ENCODE measurements at places on chromosomes 12 and 14. TPM values are rescaled to one million over a fixed set of nuclear protein-coding genes. Genes with fewer than 3 reads are reported as not detected.

GRCh38 chr12:19458733-19459132 is 19.4 kb downstream of the AEBP2 start:
- DNase-seq: no peak

SLCO1B1 gene
- not detected for total RNA-seq

GRCh38 chr14:69133206-69134125 is 19.5 kb downstream of the DCAF5 start:
- no peak for DNase-seq

- DNase-seq: no peak
Measured at GRCh38 chr14:37695866-37696265, 100.4 kb downstream of the TTC6 start.

PRIMA1 gene
- total RNA-seq: not detected

FOXM1 gene
- 16.5 TPM for total RNA-seq

TPH2 gene
- 0.14 TPM for total RNA-seq

DNA sequence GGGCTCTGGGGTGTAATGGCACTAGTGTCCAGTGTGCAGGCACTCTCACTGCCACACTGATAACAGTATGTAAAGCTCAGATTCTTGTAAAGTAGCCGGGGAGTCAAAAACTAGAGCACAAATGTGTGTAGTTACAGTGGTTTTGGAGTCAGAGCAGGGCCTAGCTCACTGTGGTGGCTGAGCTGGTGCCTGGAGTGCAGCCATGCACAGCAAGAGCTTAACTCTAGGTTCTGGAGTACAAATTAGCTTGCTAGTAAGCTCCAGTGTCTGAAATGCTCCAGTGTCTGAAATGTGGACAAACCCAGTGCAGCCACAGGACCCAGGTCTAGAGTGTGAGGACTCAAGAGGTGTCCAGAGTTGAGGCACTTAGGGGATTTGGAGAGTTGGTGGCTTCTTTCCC is 149.2 kb downstream of the MSRB3 start:
- no peak for DNase-seq

PZP gene
- total RNA-seq: 0.40 TPM

- no peak for DNase-seq
Measured at GRCh38 chr14:59249029-59249428, 60.6 kb downstream of the DAAM1 start.

DNA sequence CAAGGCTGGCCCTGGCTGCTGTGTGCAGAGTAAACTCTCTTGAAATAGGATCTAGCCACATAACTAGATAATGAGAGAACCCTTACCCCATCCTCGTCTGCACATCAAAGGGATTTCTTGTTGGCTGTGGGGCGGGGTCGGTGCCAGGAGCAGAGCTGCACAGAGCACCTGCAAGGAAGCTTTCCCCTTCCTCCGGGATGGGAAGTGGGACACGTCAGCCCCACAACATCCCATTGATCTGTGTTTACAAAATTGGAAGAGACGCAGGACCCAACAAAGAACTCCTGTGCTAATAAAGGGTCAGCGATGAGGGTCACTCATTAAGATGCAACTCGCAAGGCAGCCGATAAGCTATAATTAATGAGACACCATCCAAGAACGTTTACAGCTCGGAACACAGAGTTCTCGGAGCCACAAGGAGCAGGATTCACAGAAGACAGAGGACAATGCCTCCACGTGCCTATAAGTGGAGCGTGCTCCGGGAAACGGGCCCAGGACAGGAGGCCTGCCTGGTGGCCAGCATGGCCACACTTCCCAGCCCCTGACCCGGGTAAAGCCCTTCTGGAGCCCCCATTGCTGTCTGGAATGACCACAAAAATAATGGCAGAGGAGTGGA is 171.5 kb downstream of the SLC15A4 start:
- DNase-seq: no peak

DNA sequence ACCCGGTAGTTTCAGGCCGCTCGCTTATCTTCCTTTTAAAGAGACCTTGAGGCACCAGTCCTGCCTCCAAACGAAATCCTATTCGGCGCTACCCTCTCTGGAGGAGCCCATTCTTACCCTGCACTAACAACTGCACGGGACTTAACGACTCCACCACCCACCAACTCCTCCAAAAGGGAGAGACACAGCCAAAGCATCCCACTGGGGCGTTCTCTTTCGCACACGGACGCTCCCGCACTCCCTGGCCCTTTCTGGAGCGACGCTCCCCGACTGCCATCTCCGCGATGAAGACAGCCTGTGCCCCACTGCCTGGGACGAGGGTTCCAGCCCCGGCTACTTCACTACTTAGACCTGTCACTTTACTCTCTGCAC is 650 bp downstream of the GALC start:
- no peak for DNase-seq

DNA sequence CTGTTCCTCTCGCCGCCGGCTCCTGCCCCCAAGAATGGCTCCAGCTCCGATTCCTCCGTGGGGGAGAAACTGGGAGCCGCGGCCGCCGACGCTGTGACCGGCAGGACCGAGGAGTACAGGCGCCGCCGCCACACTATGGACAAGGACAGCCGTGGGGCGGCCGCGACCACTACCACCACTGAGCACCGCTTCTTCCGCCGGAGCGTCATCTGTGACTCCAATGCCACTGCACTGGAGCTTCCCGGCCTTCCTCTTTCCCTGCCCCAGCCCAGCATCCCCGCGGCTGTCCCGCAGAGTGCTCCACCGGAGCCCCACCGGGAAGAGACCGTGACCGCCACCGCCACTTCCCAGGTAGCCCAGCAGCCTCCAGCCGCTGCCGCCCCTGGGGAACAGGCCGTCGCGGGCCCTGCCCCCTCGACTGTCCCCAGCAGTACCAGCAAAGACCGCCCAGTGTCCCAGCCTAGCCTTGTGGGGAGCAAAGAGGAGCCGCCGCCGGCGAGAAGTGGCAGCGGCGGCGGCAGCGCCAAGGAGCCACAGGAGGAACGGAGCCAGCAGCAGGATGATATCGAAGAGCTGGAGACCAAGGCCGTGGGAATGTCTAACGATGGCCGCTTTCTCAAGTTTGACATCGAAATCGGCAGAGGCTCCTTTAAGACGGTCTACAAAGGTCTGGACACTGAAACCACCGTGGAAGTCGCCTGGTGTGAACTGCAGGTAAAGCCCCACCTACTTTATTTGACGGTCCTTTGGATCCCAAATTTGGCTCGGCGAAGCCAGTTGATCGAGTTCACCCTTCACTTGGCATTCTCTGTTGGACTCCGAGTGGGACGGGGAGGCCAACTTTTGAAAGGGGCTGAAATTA is 1.5 kb downstream of the WNK1 start:
- no peak for DNase-seq

GRCh38 chr14:90577661-90578282 is 180.9 kb downstream of the CALM1 start:
- DNase-seq: no peak

All from pulmonary artery endothelial cell (primary cell).